ENCODE measurements at places on chromosomes 11 and 22.

DNA sequence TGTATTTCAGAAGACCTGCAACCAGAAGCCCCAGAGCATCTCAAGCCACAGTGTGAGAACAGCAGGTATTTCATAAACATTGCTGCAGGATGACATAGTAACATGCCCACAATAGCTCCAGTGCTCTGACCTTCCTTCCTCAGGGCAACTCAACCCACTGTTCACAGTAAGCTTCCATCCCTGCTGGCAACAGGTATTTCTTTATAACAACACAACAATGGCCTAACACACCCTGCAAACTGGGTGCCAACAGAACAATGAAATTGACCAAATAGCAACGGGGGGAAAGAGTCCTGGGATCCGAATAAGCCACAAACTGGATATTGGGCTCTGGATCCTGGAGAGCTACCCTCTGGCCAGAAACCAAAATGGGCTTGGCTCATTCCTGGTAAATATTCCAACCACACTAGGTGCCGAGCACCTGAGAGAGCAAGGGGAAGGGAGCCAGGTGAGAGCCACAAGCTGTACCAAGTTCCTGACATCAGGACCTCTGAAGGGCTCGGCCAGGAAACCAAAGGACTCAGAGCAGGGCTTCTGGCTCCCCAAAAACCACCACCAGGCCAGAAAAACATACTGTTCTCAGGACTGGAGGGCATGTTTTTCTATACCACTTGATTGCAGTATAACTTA is 99.5 kb downstream of the MICAL3 start:
- peaks cover 19% of the 10 kb centered on the region for H3K4me1 ChIP-seq
- no peaks in the 10 kb centered on the region for H3K36me3 ChIP-seq
- DNase-seq: no peak

DNA sequence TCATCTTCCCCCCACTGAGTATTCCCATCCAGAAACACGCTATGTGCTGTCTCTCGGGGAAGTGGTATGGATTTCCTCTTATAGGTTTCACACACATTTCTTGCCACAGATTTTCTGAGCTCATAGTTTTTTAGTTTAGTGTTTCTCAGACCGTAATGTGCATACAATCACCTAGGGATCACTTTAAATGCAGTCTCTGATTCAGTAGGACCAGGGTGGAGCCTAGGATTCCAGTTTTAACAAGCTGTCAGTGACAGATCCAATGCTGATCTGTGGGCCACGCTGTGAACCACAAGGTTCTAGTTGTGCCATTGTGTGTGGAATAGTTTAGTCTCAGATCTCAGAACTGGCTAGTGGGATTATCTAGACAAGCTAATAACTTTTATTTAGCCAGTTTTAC is 23.7 kb upstream of the CXCR5 start:
- DNase-seq: no peak
- H3K4me1 ChIP-seq: peaks cover 23% of the 10 kb centered on the region
- H3K36me3 ChIP-seq: no peaks in the 10 kb centered on the region
- H3K27me3 ChIP-seq: no peaks in the 10 kb centered on the region

DNA sequence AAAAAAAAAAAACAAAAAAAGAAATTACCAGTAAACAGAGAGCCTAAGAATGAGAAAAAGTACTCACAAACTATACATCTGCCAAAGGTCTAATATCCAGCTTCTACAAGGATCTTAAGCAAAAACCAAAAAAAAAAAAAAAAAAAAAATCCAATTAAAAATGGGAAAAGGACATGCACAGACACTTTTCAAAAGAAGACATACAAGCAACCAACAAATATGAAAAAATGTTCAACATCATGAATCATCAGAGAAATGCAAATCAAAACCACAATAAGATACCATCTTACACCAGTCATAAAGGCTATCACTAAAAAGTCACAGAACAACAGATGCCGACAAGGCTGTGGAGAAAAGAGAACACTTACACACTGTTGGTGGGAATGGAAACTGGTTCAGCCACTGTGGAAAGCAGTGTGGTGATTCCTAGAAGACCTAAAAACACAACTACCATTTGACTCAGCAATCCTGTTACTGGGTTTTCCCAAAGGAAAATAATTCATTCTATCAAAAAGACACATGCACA is 18.3 kb downstream of the MS4A6A start:
- H3K36me3 ChIP-seq: no peaks in the 10 kb centered on the region
- H3K4me3 ChIP-seq: no peak overlapping the region
- DNase-seq: no peak
- peaks cover 30% of the 10 kb centered on the region for H3K27me3 ChIP-seq
- H3K4me1 ChIP-seq: no peaks in the 10 kb centered on the region
- no peak overlapping the region for H3K27ac ChIP-seq

- H3K4me3 ChIP-seq: peak overlapping the region; percentile 39
- no peaks in the 10 kb centered on the region for H3K27me3 ChIP-seq
- H3K36me3 ChIP-seq: no peaks in the 10 kb centered on the region
- no peak overlapping the region for H3K27ac ChIP-seq
- peaks cover 39% of the 10 kb centered on the region for H3K4me1 ChIP-seq
These were observed 66.9 kb downstream of the GAB2 start for GRCh38 chr11:78350646-78351165.

- peaks cover 86% of the 10 kb centered on the region for H3K36me3 ChIP-seq
- no peak for DNase-seq
- H3K4me1 ChIP-seq: no peaks in the 10 kb centered on the region
These were observed 28.5 kb downstream of the UQCR10 start for GRCh38 chr22:29795663-29796062.

- H3K4me1 ChIP-seq: no peaks in the 10 kb centered on the region
- no peak overlapping the region for H3K27ac ChIP-seq
- no peak overlapping the region for H3K4me3 ChIP-seq
- no peak for DNase-seq
These were observed 22.9 kb upstream of the IGSF22 start for GRCh38 chr11:18748766-18749365.

GRCh38 chr22:49956914-49957825 is 3.4 kb upstream of the PIM3 start:
- peaks cover 5% of the 10 kb centered on the region for H3K36me3 ChIP-seq
- peaks cover 10% of the 10 kb centered on the region for H3K4me1 ChIP-seq
- H3K4me3 ChIP-seq: no peak overlapping the region
- H3K27me3 ChIP-seq: no peaks in the 10 kb centered on the region
- H3K27ac ChIP-seq: no peak overlapping the region
- no peak for DNase-seq

DNA sequence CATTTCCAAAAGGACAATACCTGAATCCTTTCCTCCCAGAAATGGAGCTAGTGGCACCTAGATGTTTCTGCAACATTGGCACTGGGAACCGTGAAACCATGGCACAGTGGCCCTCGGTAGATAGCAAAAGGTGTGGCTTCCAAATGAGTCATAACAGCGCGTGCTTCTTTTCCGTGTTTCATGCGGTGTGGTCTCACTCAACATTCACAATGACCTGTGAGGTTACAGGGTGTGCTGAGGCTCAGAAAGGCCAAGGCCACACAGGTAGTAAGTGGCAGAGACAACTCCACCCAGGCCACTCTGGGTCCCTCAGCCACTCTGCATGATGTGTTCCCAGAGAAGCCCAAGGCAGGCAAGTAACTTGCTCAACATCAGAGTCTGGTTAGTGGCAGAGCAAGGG is 67.4 kb downstream of the TP53I11 start:
- H3K27me3 ChIP-seq: peaks cover 1% of the 10 kb centered on the region
- H3K4me3 ChIP-seq: no peak overlapping the region
- no peak overlapping the region for H3K27ac ChIP-seq
- H3K4me1 ChIP-seq: no peaks in the 10 kb centered on the region
- no peak for DNase-seq
- H3K36me3 ChIP-seq: no peaks in the 10 kb centered on the region
